ENCODE measurements at places on chromosomes 4 and X. TPM values are rescaled to one million over a fixed set of nuclear protein-coding genes. Genes with fewer than 3 reads are reported as not detected.

ITGB1BP2 gene
- total RNA-seq, result 0.24 TPM

ADGRA3 gene
- 11.9 TPM for total RNA-seq

MAGEB2 gene
- total RNA-seq, result not detected

HSPA4L gene
- total RNA-seq, result 2.9 TPM

GAGE2A gene
- not detected for total RNA-seq

ODAM gene
- total RNA-seq, result not detected

ADGRL3 gene
- total RNA-seq, result 2.7 TPM

COX7B2 gene
- total RNA-seq, result not detected

IL21 gene
- total RNA-seq, result not detected

LONRF3 gene
- 1.8 TPM for total RNA-seq

ASMT gene
- not detected for total RNA-seq

CSAG2 gene
- total RNA-seq, result not detected

MSX1 gene
- total RNA-seq, result 2.1 TPM

GALNTL6 gene
- total RNA-seq, result not detected

TRAM1L1 gene
- total RNA-seq, result 1.3 TPM

Measured in cardiac ventricle fibroblast (primary cell).